ENCODE measurements at places on chromosomes 2 and 18. TPM values are rescaled to one million over a fixed set of nuclear protein-coding genes. Genes with fewer than 3 reads are reported as not detected.

DNA sequence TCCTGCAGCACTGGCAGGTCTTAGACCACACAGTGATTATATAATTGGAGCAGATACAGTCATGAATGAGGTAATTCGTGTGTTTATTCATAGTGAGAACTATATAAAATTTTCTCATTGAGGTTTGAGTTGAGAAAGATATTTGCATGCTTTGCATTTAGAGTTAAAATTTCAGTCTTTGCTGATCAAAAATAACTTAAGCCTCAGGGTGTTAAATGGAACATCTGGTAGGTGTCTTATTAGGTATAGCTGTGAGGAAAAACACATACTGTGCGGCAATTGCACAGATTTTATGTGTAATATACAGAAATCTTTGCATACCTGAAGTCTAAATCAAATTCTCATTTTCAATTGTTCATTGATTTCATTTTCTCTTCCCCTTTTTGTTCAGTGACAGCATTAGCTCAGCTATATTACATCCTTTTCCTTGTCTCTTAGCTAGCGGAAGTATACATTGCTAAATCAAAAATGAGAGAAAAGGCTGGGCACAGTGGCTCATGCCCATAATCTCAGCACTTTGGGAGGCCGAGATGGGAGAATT, 21.2 kb downstream of the GORASP2 start:
- no peak for DNase-seq

The NMUR1 gene
- not detected for total RNA-seq

The CDH2 gene
- total RNA-seq, result 60.4 TPM

GRCh38 chr2:72917877-72918553, 696 bp downstream of the EMX1 start:
- DNase-seq, result no peak

The EXOC6B gene
- 5.1 TPM for total RNA-seq

- no peak for DNase-seq
These were observed 492.7 kb downstream of the PIK3C3 start for GRCh38 chr18:42447688-42448087.

GRCh38 chr18:48790226-48790863, 160.4 kb downstream of the SMAD7 start:
- no peak for DNase-seq

The IL36G gene
- not detected for total RNA-seq

- no peak for DNase-seq
These were observed 7.4 kb upstream of the TEX261 start for GRCh38 chr2:71001981-71002570.

DNA sequence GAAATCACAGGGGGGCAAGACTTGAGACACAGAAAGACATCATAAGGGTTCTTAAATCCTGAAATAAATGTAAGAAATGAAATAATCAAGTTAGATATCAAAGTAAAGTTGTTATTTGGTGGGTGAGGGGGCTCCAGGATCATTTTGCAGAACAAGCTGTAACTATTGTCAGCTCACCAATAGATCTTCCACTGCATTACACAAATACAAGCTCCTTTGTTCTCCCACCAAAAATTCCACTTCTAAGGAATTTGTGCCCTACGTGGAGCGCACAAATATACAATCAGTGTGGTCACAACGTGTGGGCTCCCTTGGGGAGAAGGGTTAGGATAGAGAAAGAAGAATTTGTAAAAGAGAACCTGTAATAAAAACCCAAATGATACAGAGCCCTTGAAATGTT, 19.2 kb upstream of the GALNT5 start:
- no peak for DNase-seq

The VAMP8 gene
- 2.6 TPM for total RNA-seq

DNA sequence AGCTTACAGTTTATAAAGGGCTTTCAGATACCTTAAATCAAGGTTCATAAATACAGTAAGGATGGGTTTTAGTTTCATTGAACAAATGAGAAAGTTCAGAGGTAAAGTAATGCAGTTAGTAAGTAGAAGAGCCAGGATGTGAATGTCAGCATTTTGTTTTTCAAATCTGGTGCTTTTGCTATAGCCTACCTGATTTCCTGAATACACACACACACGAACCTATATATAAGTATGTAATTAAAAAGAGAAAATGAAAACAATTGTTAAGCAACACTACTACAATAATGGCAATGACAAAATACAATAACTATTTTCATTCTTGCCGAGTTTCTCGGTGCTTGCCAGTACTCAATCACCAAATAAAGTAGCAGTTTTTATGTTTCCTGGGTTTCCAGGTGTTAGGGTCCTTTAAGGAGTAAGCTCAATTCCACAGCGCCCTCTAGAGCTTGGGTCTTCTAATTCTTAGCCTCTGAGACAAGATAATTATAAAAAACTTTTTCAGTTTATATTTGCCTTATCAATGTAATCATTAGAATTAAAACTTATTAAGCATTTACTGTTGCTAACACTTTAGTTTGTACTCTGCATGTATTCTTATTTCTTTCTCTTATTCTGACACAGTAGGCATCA, 512.9 kb upstream of the ACVR2A start:
- no peak for DNase-seq

DNA sequence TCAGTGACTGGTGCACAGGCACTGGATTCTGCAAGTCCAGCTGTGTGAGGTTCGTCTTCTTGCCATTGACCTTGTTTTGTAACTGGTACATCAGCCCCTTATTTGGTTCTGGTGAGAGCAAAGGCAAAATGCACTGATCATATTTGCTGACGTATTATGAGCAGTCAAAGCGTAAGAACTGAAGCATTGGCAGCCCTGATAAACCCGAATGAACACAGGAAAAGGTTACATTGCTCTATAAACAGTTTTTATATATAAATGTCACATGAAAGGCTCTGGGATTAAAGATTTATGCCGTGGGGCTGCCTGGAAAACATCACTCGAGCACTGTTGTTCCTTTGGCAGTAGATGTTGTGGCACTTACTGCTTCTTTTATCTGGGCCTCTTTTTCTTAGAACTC, 167.9 kb downstream of the IRS1 start:
- no peak for DNase-seq

DNA sequence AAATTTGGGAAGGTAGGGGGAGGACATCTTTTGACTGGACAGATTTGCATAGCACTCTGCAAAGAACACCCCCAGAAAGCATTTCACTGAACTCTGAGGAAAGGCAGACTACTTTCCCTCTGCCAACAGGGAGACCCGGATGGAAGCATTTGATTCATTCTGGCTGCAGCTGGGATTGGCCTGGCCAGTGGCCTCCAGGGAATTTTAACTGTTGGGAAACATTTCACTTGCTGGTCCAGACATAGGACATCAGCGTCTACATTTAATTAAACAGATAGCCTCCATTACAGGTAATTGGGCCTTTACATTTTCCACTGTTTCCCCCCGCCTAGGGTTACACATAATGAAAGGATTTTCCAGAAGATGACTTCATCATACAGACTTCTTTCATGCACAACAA, 92.8 kb downstream of the MARCHF4 start:
- no peak for DNase-seq

The DOK6 gene
- total RNA-seq, result 0.18 TPM

The GAD1 gene
- 2.4 TPM for total RNA-seq

- no peak for DNase-seq
These were observed 851.4 kb upstream of the SOX11 start for GRCh38 chr2:4840791-4841190.

GRCh38 chr2:21910832-21911507, 787.2 kb downstream of the TDRD15 start:
- DNase-seq, result no peak

DNA sequence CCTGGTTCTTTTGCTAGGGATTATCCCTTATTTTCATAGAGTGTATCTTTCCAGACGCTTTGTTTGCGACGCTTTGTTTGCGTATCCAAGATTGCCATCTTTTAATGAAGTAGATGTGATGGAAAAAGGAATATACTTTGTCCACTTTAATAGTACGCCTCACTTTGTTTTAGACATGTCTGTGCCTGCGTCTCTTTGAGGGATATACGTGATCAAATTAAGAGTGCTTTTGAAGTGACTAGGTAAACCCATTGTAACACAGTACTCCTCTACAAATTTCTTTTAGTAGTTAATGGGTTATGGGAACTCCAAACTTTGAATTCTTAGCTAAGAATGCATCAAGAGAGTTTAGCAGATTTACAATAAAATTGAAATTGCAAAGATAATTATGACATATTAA, 27.9 kb downstream of the ACSL3 start:
- DNase-seq, result no peak

DNA sequence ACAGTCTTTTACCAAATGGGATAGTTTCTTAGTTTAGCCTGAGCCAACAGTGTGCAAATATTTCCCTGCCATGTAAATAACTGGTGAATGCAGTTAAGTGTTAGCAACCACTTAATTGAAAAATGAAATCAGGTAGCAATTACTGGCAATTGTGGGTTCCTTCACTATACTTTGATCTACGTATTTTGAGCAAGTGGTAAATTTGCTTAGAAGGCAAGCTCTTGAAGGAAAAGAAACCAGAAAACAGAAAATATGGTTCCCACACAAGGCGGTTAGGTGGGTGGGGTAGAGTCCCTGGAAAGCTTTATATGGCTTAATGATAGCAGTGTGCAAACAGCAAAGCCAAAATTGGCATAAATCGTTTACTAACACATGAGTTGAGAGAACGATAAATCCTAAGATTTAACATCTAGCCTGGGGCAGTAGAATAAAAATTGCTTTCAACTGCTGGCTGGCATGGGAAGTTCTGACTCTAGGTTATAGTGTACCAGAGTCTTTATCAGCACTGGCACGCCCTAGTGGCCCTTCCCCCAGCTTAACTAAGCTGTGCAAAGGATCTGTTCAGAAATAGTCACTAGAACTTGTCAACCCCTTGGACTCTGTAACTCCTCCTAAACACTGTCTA, 17.0 kb downstream of the SLC9A2 start:
- no peak for DNase-seq

DNA sequence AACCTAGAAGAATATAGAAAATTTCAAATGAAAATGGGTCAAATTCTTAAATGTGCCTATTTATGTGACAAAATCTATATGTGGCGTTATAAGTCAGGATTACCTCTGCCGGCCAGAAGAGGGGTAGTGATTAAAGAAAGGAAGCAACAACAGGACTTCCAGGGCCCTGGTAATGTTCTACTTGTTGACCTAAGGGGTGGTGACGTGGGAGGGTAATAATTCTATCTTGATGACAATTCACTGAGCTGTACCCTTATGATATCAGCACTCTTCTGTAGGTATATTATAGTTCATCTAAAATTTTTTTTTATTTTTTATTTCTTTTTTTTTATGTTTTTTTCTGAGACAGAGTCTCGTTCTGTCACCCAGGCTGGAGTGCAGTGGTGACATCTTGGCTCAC, 87.9 kb downstream of the STRN start:
- DNase-seq, result no peak

DNA sequence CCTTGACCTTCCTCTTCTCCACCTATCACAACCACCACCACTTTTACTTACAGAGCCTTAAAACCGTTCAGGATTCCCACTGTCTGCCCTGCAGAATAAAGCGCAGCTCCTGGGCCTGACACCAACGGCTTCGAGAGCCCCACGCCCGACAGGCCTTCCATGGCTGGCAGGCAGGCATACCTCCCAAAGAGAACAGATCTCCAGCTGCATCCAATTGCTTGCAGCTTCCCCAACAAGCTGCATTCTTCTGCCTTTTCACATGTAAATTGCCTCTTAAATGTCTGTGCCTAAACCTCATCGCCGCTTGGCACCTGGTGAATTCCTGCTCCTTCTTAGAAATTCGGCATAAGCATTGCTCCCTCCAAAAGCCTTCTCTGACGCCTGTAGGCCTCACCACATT, 31.5 kb upstream of the FAM124B start:
- no peak for DNase-seq

- no peak for DNase-seq
These were observed 23.2 kb downstream of the CAB39 start for GRCh38 chr2:230735884-230736283.

GRCh38 chr18:49009661-49010060, 58.9 kb upstream of the SMAD7 start:
- DNase-seq, result no peak

The POTEJ gene
- total RNA-seq, result not detected

The MTCL1 gene
- total RNA-seq, result 20.5 TPM

The GREB1L gene
- total RNA-seq, result 3.0 TPM

GRCh38 chr2:239879423-239880084, 145.6 kb downstream of the NDUFA10 start:
- DNase-seq, result no peak
